ENCODE measurements at places on chromosomes 16 and 17.

GRCh38 chr17:5500589-5501391 lies 14.4 kb downstream of the MIS12 start:
- peak; percentile 93 for DNase-seq

DNA sequence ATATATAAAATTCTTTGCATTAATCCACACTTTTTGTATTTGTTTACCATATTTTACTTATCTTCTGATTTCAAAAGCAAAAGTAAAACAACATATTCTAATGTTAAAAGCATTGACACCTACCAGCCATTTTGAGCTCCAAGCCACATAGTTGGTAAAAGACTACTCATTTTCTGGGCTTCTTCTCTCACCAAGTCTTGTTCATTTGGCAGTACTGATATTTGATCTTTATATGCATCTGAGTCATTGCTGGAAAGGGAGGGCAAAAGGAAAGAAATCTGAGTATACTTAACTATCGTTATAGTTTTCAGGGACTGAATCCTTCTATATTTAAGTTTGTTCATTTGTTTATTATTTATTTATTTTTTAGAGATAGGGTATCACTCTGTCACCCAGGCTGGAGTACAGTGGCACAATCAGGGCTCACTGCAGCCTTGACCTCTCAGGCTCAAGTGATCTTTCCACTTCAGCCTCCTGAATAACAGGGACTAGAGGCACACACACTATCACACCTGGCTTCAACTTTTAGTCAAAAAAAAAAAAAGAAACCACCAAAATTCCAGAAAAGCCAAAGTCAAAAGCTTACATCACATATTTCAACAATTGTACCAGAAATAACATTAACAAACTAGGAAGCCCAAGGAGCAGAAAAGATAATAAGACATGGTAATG lies 121.0 kb upstream of the TOB1 start:
- peak; percentile 68 for DNase-seq

DNA sequence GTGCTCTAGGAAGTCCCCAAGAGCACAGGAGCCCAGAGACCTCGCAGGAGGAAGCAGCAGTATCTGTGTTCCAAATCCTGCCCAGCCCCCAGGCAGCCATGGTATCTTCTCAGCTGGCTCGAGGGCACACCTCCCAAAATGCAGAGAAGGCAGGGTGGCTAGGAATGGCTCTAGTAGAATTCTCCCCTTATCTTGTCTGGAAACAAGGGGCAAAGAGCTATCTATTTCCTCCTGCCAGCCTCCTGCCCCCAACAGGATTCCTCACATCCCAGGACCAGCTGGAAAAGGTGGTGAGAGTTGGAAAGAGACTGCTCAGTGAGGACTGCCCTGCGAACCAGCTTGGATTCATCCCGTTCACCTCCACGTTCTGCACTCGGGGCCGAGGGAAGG lies 8.6 kb upstream of the TSPOAP1 start:
- no peak for DNase-seq

DNA sequence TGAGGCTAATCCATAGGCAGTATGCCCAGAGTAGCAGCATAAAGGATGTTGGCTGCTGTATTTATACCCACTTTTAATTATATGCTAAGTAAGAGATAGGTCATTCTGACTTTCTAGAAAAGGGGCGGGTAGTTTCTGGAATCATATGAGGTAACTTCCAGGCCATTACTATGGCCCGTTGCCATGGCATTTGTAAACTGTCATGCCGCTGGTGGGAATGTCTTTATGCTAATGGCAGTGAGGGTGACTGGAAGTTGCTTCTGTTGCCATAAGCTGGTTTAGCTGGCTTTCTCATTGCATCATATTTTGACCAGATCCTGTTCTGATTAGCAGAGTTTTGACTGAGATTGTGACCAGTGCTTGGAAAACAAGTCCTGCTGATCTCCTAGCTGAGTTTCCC lies 929.6 kb upstream of the CDH8 start:
- no peak for DNase-seq

- DNase-seq, result no peak
Observed at GRCh38 chr16:35862242-35862641, 2402.8 kb downstream of the TP53TG3F start.

- no peak for DNase-seq
Observed at GRCh38 chr17:40480501-40481003, 20.9 kb downstream of the TNS4 start.

- no peak for DNase-seq
Observed at GRCh38 chr17:77528516-77529327, 388.0 kb downstream of the SEC14L1 start.

DNA sequence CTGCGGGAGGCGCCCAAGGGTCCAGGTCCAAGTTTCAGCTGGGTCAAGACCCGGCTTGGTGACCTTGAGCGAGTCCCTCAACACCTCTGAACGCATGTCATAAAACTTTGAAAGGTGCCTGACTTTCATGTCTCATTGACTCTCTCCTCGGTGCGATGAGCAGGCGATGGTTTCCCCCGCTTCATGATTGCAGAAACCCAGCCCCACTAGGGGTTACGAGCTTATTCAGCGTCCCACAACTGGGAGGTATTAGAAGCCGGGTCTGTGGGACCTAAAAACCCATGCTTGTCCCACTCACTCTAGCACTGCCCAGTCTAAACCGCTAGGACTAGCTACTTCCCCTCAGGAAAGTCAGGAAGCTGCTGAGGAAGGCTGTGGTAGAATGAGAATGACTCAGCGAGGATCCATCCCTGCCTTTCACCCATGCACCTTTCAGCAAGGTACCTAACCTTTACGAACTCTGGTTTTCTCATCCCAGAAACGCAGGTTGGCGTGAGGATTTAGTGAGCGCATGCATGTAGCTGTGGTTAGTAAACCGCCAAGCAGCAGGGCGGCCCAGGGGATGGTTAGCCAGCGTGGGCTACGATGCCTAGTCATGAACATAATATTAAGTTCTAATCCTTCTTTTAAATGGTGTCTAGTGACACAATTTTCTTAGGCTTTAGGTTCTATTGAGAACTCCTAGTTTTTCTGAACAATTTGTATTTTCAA lies 26.2 kb upstream of the RFFL start:
- peak; percentile 47 for DNase-seq

DNA sequence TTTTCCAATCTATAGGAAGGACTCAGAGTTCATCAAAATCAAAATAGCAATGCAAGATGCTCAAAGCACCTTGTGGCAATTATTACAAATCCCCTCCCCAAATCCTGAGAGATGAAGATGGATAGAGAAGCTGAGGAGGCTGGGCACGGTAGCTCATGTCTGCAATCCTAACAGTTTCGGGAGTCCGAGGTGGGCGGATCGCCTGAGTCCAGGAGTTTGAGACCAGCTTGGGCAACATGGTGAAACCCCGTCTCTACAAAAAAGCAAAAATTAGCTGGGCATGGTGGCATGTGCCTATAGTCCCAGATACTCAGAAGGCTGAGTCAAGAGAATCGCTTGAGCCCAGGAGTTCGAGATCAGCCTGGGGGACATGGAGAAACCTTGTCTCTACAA lies 8.6 kb downstream of the TBC1D16 start:
- no peak for DNase-seq

- no peak for DNase-seq
Observed at GRCh38 chr17:50793007-50793406, 25.7 kb upstream of the ANKRD40CL start.

DNA sequence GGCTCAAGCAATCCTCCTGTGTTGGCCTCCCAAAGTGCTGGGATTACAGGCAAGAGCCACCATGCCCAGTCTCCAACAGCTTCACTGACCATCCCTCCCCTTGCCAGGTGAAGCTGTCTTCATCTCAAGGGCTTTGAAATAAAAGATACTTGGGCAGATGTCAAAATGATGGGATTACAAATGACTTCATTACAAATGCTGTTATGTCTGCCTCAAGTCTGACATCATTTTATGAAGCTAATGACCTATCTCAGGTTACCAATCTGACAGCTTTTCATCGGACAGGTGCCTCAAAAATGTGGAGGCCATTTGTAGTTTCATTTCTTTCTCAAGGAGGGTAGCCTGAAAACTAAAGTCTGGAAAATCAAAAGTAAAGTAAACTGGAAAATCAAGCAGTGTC lies 323.7 kb upstream of the TBX2 start:
- DNase-seq, result no peak

GRCh38 chr16:46889942-46890300 lies 5.8 kb downstream of the GPT2 start:
- no peak for DNase-seq

DNA sequence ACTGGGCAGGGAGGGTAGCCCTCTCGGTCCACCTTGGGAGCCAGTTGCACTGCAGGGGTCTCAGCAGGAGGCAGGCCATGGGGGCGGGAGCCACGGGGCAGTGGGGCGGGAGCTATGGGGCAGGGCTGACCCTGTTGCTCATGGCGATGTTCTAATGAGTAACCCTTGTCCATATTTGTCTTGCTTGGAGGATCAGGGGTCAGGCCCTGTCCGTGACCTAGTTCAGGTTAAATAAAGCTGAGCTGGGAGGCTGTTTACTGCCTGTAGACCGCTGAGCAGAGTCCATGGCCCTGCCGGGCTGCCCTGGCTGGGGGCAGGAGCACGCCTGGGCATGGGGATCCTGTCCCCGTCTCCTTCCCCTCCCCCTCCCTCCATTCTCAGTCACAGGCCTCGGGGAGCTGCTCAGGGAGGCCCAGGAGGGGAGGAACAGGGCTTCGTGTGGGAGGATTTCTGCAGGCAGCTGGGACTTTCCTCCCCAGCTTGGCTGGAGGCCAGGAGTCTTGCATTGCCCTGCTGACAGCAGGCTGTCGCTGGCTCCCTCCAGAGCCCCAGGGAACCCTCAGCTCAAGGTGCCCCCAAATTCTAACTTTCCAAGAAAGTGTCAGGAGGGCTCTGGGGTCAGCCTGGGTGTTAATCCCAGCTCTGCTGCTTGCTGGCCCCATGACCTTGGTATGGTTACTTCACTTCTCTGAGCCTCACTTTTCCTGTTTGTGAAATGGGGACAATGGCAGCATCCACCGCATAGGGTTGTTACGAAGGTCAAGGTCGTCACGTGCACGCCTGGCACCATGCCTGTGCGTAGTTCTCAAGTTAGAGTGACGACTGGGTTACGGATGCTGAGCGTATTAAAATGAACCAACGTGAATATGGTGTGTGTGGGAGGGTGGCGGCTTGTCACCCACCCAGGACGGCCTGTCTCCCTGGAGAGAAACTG lies 6.1 kb upstream of the SERPINF2 start:
- DNase-seq, result peak; percentile 93

GRCh38 chr16:89687092-89687940 lies 827 bp downstream of the CDK10 start:
- DNase-seq, result peak; percentile 63

DNA sequence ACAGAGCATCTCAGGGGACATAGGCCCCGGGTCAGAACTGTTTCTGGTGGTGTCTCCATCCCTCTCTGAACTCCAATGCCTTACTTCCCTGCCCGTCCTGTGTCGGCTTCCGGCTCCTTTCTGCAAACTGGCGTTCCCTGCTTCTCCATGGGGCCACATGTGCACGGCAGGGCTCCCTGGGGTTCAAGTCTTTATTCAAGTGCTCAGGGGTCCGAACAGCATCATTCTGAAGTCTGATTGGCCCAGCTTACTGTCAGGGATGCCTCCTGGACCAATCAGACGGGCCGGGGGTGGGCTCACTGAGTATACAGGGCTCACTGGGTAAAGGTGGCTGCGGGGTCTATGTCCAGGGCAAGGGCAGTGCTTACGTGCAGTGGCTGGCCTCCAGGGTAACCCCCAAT lies 17.1 kb downstream of the C16orf82 start:
- peak; percentile 4 for DNase-seq

- DNase-seq, result peak; percentile 71
Observed at GRCh38 chr16:78444-79150, 572 bp downstream of the MPG start.

GRCh38 chr17:7836596-7837407 lies 2.8 kb downstream of the KDM6B start:
- DNase-seq, result peak; percentile 95

- DNase-seq, result no peak
Observed at GRCh38 chr17:61813211-61813610, 50.1 kb downstream of the BRIP1 start.

DNA sequence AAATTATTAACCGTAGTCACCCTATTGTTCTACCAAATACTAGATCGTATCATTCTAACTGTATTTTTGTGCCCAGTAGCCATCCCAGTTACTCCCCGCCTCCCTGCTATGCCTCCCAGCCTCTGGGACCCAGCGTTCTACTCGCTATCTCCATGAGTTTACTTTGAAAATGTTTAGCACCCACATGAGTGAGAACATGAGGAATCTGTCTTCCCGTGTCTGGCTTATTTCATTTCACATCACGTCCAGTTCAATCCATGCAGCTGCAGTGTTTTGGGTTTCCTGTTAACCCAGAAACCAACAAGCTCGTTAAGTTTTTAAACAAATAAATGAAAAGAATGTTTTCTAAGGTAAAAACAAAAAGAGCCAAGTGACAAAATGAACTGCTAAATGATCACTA lies 82.1 kb downstream of the VPS53 start:
- no peak for DNase-seq

DNA sequence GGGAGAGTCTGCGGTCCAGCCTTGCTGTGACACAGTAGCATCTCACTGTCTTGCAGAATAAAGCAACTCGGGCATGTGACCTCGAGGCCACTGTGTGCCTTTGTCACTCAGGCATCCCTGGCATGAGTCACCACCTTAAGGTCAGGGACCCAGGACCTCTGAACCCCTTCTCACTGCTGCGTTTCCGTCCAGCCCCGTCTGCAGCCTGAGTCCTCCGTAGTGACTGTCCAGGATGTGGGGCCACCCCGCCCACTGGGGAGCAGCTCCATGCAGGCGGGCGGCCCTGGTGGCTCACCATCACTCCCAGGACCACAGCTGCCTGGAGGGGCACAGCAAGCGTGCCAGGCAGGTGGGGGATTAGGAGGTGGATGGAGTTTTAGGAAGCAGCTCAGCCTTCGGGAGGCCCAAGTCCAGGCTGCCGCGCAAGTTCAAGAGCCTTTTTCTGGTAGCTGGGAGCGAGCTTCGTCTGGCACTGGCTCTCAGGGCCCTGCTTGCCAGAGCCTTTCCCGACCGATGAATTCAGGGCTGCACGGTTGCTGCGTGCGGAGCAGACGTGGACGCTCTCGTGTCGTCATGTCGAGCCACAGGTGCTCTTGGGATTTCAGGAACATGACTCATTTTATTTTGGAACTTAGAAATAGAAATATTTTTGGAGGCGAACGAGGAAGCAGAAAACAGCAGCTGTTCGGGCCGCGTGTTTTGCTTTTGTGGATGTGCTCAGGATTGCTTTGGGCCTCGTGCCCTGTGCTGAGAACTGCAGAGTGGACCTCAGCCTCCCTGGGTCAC lies 16.8 kb downstream of the KCTD5 start:
- no peak for DNase-seq

All from choroid plexus epithelial cell (primary cell).